Renal pelvis (tissue), 12 donors: ENCODE measurements at places on chromosomes 16 and 17.
A peak's percentile ranks its signal among the peaks of the same experiment; 100 is the strongest.

DNA sequence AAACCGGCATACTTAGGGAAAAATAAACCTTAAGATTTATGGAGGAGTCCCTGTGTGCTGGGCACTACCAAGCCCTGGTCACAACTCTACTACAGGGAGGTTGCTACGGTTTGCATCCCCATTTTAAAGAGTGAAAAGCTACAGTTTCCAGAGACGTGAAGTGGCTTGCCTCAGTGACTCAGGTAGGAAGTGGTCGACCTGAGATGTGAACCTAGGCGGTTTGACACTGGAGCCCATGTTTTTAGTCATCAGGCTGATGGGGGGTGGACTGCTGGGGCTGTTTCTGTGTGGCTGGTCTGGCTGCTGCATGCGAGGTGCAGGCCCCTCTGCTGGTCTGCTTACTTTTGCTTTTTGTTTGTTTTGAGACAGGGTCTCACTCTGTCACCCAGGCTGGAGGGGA lies 6.6 kb downstream of the COX6A2 start:
- DNase-seq, result no peak

GRCh38 chr16:12323007-12323758 lies 346.6 kb downstream of the SNX29 start:
- DNase-seq, result no peak

GRCh38 chr16:1960665-1961630 lies 1.6 kb downstream of the NDUFB10 start:
- DNase-seq, result no peak

DNA sequence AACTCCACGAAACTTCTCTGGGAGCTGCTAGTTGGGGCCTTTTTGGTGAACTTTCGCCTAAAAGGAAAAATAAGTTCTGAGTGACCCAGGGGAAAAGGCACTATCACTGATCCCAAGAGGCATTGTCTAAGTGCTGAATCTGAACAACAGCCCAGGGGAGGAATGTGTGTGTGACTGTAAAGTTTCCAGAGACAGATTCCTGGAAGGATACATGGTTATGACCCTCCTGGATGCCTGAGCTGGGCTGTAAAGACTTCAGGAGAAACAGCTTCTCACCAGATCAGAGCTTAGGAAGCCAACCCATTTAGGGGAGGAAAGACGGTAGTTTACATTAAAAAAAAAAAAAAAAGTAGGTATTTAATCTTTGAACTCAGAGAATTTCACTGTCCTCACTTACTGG lies 20.2 kb downstream of the HIGD1B start:
- no peak for DNase-seq

DNA sequence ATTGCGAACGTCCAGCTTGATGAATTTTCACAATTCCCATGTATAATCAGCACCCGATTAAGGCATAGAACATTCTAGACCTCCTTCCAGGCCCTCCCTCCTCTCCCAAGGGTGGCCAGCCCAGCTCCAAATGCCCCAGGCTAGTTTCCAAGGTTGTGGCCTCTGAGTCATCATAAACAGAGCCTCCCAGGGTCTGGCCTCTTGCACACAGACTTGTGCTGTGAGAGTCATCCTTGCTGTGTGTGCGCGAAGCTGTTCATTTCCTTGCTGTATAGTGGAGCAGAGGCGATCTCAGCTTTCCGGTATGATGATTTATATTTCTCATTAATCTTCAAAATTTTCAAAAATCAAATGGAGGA lies 20.5 kb upstream of the JPH3 start:
- DNase-seq, result no peak

DNA sequence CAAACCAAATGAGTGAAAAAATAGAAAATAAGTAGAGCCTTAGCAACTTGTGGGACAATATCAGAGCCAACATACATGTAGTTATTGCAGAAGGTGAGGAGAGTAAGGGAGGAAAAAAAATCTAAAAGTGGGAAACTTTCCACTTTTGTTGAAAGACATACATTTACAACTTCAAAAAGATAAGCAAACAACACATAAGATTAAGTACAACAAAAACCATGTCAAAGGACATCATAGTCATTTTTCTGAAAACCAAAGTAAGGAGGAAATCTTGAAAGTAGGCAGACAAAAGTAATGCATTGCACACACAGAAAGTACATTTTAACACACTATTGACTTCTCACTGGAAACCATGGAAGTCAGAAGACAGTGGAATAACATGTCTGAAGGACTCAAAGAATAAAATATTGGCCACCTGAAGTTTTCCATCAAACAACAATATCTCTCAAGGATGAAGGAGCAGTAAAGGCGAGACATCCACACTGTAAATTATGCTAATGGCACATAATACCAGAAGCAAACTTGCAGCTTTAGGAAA lies 291.9 kb downstream of the BCAS3 start:
- no peak for DNase-seq

GRCh38 chr16:25419681-25420080 lies 162.0 kb upstream of the ZKSCAN2 start:
- DNase-seq, result no peak

DNA sequence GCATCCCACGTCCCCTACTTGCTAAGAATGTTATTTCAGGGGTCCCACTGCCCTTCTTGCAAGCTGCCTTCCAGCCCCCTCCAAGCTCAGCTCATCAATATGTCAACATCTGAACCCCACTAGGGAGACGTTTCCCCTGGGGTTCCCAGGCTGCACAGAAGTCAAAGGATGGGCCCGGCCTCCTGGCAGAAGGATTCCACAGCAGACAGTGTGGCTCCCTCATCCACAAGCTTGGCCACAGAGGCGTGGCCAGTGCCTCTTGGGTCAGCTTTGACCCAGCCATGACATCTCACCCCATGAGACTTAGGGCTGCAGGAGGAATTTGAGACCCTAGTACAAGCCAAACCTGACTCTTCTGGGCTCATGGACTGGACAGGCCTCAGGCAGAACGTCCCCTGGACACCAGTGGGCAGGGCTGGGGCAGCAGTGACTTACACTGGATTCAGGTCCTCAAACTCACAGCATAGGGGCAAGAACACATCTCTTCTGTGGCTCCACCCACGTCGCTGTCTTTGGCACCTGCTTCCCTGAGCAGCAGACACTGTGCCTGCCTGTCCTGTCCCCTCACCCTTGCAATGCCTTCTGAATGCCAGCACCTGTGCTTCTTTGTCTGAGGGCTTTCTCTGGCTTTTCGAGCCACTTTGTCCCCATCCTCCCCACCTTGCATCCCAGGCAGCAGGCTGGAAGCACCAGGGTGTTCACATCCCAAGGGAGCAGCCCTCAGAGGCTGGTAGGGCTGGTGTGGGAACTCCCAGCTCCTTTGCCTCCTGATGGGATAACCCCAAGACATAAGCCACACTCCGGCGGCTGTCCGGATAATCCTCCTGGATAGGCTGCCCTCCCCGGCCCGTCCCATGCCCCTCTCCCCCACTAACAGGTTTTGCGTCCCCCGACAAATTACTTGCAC lies 56.0 kb upstream of the ENPP7 start:
- no peak for DNase-seq

- no peak for DNase-seq
Measured at GRCh38 chr16:81711657-81712319, 67.3 kb upstream of the PLCG2 start.

- no peak for DNase-seq
Measured at GRCh38 chr17:58156839-58157803, 8.9 kb downstream of the OR4D1 start.

DNA sequence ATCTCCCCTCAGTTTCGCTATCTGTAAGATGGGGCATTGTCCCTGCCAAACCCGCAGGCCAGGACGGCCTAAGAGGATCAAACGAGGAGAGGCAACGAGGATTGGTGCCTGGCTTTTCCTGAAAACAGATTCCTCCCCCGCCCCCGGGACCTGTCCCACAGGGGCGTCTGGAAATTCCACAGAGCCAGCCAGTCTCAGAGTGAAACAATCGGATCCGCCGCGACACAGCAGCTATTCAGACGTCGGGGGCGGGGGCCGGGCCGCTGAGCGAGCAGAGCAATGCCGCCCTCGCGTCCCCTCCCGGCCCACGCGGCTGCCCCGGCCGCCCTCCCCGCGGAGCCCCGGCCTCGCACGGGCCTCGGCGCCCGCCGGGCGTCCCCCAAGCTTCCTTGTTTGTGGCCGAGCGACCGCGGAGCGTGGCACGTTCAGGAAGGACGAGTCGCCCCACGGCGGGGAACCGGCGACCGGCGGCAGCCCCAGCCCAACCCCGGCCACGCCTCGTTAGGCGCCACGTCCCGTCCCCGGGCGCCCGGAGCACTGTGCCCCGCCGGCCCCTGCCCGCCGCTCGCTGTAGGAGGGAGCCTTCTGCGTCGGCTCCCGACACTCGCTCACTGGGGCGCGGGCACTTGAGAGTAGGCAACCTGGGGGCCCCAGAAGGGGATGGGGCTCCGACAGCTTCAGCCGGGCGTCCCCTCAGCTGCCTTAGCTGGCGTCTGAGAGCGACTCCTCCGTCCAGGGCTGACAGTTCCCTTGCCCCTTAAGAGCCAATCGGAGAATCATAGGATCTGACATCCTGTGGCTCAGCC lies 29.6 kb upstream of the PHOSPHO1 start:
- peak; percentile 64 for DNase-seq

DNA sequence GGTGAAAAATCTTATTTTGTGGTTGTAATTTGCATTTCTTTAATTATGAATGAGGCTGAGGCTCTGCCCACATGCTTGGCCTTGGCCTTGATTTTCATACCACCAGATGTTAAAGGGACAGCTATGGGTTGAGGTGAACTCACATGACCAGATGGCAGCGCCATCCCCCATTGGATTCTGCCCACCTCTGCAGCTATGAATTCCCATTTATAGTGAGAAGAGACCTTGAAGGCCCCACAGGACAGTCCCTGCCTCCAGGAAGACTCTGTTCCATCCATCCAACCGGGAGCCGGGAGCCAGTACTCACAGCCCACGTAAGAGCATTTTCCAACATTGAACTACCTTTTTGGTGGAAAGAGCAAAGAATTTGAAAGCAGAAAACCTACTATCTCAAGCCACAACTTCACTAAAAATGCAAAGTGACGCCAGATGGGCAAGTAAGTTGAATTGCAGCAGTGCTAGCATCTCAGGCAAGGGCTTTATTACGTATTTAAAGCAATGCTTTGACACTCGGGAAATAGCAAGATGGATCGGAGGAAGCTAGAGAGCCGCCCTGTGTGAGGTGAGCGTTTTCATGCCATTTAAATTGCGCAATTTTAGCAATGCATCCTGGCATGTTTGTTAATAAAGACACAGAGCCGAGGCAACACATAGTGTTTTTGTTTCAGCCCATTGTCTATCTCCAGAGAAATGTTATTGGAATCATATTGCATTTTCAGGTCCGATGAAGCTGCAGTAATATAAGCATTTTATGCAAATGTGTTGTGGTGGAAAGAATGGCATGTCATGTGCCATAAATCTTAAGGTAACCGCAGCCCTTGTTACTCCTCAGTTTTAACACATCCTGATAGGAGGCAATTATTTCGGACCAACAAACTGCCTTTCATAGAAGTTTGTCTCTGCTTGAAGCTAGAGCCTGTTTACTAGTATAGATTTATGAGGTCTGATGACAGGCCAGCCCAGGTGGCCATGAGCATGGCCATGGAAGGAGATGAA lies 273.4 kb upstream of the TNRC6C start:
- no peak for DNase-seq

- no peak for DNase-seq
Measured at GRCh38 chr17:15456972-15457722, 10.3 kb downstream of the CDRT4 start.

DNA sequence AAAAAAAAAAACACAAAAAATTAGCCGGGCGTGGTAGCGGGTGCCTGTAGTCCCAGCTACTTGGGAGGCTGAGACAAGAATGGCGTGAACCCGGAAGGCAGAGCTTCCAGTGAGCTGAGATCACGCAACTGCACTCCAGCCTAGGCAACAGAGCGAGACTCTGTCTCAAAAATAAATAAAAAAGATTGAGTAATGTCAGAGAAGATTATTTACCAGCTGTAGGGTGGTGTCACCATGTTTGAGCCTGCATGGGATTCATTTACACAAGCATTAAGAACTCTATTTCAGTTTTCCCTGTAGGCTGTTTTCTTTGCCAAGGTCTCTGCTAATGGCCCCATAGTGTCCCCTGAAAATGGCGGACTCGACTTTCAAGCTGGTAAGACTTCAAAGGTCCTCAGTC lies 575.0 kb downstream of the CDH13 start:
- no peak for DNase-seq

DNA sequence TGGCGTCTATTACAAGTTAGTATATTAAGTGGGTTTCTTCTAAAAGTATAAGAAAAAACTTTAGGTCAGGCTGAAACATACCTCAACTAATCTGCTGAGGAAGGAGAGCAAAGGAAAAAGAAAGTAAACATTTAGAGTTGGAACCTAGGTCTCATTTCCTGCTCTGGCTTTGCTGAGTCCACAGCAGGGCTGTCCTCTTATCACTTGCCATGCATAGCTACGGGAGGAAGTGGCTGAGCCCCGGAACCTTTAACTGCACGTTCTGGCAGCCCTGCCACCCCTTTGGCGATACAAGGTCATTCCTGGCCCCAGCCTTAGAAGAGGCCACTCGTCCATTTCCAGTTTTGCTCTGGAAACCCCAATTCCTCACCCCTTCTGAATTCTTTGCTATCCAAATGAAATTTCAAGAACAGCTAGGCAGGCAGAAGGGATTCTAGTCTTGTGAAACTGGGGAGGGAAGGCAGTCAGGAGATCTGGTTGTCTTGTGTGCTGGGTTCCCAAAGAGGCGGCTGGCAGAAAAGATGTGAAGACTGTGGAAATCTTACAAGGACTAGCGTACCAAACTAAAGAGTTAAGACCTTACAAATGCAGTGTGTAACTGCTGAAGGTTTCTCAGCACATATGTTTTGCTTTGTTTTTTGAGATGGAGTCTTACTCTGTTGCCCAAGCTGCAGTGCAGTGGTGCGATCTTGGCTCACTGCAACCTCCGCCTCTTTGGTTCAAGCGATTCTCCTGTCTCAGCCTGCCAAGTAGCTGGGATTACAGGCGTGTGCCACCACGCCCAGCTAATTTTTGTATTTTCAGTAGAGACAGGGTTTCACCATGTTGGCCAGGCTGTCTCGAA lies 19.1 kb downstream of the WIPI1 start:
- DNase-seq, result no peak

DNA sequence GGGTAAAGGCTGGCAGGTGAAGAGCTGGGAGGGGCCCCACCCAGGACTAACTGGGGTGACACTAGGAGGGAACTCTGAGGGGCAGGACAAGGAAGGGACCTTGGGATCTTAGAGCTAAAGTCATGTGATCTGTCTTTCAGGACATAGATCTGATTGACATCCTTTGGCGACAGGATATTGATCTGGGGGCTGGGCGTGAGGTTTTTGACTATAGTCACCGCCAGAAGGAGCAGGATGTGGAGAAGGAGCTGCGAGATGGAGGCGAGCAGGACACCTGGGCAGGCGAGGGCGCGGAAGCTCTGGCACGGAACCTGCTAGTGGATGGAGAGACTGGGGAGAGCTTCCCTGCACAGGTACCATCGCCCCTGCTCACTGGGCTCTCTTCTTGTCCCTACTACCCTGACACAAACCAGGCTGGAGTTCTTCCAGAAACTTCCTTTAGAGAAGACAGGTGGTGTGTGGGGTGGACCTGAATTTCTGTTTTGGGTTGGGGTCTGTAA lies 8.1 kb downstream of the NFE2L1 start:
- DNase-seq, result no peak
